ENCODE measurements at places on chromosomes 7 and 10.
A peak's percentile ranks its signal among the peaks of the same experiment; 100 is the strongest.

DNA sequence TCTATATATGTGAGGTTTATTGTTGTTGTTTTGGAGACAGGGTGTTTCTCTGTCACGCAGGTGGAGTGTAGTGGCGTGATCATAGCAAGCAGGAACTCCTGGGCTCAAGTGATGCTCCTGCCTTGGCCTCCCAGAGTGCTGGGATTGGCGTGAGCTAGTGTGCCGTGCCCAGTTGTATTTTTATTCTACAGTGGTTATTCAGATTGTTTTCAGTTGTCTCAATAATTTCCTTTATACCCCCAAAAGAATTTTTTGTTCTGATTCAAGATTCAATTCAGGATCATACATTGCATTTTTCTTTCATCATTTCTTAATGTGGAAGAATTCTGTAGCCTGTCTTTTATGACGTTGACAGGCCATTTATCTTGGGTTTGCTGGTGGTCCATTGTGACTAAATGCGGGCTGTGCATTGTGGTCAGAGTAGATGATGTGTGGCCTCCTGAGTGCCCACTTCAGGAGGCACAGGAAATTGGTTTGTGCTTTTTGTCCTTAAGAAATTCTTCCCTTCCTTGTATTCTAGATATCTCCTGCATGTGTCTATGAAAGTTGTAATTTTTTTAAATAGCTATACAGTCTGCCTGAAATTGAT lies 22.9 kb downstream of the RBM33 start:
- no peak for DNase-seq

- DNase-seq = no peak
Observed at GRCh38 chr7:37352974-37353948, 95.4 kb downstream of the ELMO1 start.

DNA sequence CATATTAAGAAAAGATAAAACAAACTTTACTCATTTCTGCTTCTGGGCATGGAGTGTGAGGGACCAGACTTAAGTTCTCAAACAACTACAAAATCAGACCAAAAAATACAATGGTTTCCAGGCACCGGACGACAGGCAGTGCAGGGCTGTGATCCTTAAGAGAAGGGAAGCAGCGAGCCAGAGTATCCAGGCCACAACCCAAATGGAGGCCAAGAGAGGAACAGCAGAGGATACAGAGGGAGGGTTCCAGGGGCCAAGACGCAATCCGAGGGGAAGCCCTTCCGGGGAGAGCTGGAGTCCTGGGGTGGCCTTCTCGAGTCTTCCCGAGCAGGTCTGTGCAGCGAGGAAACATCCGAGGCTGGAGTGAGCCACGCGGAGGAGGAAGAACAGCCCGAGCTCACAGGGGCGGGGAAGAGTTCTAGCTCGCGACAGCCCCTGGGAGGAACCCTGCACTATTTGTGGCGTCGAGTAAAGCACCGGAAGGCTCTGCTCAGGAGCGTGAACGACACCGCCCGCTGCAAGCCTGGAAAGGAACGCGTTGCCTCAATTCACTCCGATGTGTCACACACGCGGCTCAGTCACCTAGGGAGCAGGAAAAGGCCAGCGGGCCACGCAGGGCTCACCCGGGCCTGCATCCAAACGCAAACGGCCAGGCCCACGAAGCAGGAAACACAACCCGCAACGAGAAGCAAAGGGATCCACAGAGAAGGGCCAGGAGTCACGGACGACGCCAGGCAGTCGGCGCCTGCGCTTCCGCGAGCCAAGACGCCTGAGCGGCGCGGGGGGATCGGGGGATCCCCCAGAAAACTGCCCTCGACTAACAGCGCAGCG lies 933 bp upstream of the RNF32 start:
- DNase-seq = no peak

DNA sequence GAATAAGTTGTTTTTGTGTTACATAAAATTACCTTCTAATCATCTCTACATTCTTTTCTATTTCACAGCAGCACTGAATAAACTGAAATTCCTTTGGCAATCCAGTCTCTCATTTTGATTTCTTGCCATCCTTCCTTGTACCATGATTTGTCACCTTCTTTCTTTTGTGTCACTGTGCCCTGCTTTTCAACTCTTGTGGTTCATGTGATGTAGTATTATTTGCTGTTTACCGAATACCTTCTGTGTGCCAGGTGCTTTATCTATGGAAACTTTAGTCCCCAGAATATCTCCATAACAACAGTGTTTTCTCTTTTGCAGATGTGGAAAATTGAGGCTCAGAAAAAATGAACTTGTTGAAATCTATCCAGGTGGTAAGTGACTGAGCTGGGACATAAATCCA lies 220.3 kb downstream of the STK31 start:
- DNase-seq = no peak

- no peak for DNase-seq
Observed at GRCh38 chr10:17454161-17455014, at the start of gene ST8SIA6. Gene ST8SIA6, minus strand, starts transcription at chr10:17454595. Its CDS starts 340 bp downstream, at chr10:17454255.

DNA sequence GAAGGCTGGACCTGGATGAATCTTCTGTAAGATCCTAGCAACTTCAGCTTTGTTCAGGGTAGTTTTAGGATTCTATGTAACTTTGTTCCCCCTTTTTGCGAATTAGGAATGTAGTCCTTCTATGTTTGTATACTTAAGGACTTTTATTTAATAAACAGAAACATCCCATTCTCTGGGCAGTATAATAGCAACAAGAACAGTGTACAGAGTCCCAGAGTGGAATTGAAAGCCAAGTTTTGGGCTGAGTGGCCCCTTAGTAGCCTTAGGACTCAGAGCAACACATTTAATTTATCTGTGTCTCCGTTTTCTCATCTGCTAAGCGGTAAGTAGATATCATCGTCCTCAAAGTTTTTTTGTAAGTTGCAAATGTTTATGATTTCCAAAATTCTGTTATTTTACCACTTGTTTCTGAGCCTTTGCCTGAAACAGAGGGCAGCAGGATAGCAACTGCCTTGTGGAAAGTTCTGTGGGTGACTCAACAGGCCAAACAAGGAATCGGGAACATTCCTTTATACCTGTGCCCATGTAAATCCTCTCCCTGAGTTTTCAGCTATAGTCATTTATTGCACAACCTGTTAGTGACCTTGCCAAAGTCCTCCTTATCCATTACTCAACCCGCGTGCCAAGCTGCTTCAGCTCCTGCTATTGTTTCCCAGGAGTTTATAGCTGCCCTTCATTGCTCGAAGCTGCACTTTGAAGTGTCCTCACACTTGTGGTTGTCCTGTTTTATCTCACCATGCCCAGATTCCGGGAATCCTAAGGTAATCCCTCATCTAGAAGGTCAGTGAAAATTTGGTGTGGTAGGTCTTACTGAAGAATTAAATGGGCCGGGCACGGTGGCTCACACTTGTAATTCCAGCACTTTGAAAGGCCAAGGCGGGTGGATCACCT lies 199.1 kb upstream of the AHR start:
- no peak for DNase-seq

DNA sequence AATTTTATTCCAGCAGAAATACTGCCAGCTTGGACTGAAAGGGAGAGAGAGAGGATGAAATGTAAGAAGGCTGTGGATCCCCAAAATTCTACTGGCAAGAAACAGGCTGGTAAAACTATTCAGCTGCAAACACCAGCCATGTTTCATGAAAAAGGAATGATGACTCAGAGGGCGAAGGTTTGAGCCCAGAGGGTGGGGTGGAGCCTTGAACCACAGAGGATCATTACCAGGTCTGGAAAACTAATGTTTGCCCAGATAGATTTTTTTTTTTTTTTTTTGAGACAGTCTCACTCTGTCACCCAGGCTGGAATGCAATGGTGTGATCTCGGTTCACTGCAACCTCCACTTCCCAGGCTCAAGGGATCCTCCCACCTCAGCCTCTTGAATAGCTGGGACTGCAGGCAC lies 41.7 kb upstream of the NRF1 start:
- no peak for DNase-seq

- DNase-seq = no peak
Observed at GRCh38 chr10:118349235-118349634, 7.1 kb upstream of the FAM204A start.

DNA sequence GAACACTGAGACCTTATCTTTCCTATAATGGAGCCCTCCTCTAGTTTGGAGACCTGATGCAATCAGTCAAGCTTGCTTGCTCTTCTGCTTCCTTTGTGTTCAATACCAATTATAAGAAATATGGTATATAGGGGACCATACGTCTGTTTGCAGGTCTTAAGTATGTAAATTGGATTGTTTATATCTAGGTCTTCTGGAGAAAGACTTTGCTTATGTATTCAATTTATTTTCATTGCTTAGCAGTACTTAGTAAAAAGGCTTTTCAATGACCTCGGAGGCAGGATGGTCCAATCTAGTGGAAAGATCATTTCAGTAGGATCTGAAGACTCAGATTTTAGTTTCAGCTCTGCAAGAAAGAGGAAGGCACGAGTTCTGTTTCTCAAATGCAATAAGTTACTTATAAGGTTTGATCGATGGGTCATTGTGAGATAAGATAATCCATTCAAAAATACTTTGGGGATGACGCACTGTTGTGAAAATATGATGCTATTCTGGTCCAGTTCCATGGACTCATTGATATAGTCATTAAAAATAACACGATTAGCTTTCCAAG lies 571.6 kb downstream of the SH2D4B start:
- no peak for DNase-seq

DNA sequence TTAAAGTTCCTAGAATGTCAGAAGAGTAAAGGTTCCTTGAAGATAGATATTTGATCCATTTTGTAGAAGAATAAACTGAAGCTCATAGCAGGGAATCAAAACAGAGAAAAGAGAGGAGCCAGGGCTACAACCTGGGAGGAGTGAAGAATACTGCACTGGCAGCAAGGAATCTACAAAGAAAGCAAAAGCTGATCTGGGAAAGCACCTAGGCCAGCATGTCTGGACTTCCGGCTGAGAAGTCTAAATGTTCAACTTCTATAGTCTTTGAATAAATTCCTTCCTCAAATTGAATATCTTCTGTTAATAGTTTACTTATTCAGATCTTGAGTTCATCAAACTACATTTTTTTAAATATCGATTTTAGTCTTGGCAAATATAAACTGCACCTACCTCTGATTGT lies 78.2 kb downstream of the VPS41 start:
- DNase-seq = no peak

DNA sequence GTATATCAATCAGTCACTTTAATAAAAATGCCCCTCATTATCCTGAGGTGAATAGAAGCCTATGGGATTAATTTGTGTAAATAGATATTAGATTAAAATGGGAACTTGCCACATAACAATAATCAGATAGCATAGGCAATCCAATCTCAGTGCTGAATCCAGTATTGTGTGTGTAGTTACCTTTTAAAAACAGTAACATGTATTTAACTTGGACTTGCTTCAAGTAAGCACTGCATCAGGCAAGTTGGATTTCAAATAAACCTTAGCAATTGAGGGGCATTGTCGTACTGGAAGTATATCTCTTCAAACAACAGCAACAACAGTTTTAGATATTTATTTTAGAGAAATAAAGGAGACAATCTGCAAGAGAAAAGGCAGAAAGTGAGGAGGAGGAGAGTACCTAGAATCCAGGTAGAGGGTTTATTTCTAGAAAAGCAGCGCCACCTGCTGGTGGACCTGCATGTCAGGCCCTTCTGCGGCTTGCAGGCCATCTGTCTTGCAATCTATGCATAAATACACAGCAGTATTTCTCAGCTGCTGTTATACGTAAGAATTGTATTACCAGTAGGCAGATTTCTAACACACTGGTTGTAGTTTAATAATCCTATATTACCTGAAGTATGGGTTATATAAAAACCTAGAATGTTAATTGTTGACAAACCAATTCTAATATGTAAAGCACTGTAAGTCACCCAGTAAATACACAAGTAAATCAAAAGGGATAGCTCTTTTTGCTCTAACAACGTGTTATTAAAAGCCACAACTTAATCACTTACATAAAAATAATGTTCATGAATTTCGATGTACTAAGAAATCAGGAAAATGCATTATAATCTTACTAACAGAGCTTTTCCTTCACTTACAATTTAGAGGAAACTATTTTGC lies 652.8 kb downstream of the KCNMA1 start:
- DNase-seq = peak; percentile 23

GRCh38 chr10:2978574-2979273 lies 88.6 kb upstream of the PFKP start:
- DNase-seq = no peak

DNA sequence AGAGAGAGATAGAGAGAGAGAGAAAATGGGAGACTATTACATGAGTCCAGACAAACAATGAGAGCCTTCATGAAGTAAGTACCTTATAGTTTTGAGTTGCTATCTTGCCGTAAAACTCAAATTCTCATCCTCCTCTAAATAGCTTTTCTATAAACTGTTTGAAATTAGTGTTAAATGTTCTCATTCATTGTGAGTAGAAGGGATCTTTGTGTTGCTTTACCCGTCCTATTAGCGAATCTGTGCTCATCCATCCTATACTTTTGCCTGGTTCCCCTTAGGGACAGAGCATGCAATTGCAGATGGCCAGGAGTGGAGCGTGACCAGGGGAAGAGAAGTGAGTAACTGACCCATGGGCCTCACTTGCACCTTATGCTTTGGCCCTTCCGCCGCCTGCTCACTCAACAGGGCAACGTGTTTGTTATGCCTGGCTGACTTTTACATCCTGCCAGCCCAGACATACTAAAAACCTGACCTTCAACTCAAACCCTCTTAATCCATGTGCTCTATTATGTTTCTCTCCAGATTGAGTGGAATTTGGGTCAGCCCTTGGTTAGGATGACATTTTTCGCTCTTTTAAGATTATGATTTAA lies 244.2 kb upstream of the YAE1 start:
- DNase-seq = no peak

- DNase-seq = no peak
Observed at GRCh38 chr7:142231716-142232115, 26.1 kb downstream of the PRSS58 start.

DNA sequence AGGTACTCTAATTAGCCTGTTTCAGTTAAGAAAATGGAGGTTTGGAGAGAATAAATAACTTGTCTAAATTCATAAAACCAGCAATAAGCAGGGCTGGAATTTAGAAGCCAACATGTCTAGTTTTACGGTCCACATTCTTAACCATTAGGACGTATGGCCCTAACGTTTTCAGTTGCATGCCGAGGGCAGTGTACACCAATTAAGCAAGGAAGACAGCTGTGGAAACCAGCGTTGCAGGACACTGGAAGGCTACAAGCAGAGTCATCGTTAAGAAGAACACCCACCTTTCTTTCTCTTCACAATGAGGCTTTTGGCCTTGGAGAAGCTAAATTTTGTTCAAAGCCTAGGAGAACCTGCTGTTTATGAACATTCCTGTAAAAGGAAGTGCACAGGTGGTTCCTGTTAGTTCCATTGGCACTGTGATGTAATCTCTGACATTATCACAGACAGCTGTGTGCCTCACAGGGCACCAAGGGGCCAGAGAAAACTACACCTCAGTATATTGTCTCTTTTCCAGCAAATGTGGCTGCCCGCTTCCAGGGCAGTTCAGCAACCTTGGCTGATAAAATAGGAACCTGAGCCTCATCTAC lies 21.0 kb downstream of the MPP7 start:
- DNase-seq = no peak

- no peak for DNase-seq
Observed at GRCh38 chr10:32315424-32315823, 31.5 kb downstream of the EPC1 start.

DNA sequence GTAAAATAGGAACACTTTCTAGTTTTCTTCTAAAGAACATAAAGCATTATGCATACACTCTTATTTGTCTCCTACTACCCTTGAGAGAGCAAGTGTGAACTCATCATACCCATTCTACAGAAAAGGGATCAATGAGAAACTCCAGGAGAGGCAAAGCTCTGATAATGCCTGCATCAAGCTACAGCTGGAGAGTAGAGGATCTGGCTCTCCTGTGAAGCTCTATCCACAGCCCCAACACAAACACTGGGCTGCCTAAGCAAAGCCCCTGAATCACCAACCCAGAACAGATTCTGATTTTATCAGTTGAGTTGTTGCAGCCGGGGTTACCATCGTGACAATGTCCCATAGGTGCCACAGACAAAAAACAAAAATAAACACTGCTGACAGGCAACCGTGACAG lies 74.9 kb downstream of the NUDCD3 start:
- DNase-seq = no peak

All from activated CD8-positive, alpha-beta memory T cell treated with anti-CD3 and anti-CD28 coated beads for 4 hours (primary cell).